ENCODE measurements at places on chromosomes 2 and 18.
A peak's percentile ranks its signal among the peaks of the same experiment; 100 is the strongest.

GRCh38 chr18:46767217-46767616 is 10.4 kb upstream of the ST8SIA5 start:
- no peak for DNase-seq

DNA sequence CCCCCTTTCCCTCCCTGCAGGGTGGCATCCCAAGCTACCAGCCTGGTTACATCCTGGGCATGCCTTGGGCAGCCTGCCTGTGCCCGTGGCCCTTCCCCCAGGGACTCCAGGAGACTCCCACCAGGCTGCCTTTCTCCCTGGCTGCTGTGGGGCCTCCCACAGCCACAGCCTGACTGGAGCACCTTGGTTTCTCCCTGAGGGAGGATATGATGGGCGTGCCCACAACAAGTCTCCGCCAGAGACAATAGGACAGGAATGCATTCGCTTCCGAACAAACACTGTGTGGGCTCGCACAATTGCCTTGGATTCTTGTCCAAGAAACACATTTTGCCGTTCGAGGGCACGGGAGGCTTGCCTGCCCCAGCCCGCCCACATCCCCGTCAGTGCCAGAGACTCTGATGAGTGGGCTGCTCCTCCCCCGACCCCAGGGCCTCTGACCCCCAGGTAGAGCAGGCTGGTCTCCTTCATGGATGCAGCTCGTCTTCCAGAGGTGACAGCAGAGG is 102.1 kb downstream of the SMAD7 start:
- DNase-seq = no peak

DNA sequence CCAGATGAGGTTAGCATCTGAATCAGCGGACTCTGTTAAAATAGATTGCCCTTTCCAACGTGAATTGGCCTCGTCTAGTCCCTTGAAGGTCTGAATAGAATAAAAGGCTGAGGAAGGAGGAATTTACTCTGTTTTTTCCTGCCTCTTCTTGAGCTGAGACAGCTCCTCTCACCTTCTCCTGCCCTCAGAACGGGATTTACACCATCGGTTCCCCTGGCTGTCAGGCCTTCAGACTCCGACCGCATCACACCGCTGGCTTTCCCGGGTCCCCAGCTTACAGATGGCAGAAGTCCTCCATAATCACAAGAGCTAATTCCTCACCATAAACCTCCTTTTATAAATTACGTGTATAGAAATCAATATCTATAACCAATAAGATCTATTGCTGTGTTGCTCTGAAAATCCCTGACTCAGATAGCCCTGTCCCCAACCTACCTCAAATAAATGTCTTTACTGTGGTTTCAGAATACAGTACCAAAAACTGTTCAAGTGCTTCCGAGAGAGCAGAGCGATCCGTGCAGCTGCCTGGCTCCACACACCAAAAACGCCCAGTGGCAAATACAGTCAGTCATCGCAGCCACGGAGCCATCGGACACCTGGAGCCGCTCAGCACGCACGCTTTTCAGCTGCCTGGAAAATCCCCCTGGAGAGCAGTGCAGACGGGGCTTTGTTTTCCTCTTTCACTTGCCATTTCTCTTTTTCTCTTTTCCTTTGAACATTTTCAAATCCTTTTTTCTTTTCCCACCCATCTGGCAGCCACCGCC is 196.9 kb downstream of the NRP2 start:
- DNase-seq = no peak

DNA sequence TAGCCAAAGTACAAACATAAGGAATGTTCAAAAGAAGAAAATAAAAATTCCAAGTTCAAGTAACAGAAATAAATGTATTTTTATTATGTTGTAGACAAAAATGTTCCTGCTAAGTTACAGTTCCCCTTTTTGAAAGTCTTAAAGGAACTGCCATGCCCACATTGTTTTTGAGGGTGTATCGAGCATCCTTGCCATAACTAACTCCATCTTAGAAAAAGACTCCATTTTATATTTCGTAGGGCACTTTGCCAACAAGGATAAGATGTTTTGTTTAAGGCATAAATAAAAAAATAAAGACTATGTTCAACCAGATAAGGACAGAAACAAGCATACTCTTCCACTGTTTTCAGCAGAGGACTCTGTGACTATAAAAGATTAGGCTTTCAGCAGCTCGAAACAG is 67.3 kb downstream of the TMEM237 start:
- no peak for DNase-seq

GRCh38 chr18:55582325-55582724 is 5.7 kb downstream of the TCF4 start:
- DNase-seq = no peak

- no peak for DNase-seq
These were observed 18.8 kb upstream of the FAM110C start for GRCh38 chr2:65121-65520.

DNA sequence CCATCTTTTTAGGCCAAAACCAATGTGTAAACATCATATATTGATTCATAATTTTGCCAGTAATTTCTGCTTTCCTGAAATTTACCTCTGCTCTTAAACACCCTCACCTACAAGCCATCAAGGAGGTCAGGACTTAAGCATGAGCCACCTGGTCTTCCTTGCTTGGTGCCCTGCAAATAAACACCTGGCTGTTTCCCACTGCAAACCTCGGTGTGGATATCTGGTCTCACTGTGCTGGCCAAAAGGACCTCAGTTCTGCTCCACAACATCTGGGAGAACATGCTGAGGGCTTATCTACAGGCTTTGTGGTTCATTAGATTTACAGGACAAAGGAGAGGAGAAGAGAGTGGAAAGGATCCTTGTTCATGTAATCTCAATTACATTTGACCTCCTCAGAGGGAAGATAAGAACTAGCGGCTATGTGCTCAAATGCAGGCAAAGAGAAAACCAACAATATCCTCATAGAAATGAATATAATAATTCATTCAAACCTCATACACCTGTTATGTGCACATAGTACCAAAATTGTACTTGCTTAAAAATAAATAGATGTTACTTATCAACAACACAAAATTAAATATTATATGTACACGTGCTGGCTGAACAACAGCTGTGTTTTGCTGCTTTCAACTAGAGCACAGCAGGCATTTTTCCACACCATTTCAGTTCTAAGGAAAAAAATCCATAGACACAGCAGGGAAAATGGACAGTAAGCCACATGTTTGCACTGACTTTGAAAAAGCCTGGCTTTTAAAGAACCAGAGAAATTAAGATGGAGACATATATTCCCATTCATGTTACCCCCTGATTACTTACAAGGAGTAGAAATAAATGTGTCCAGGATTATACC is 465.1 kb downstream of the LPIN1 start:
- DNase-seq = no peak

DNA sequence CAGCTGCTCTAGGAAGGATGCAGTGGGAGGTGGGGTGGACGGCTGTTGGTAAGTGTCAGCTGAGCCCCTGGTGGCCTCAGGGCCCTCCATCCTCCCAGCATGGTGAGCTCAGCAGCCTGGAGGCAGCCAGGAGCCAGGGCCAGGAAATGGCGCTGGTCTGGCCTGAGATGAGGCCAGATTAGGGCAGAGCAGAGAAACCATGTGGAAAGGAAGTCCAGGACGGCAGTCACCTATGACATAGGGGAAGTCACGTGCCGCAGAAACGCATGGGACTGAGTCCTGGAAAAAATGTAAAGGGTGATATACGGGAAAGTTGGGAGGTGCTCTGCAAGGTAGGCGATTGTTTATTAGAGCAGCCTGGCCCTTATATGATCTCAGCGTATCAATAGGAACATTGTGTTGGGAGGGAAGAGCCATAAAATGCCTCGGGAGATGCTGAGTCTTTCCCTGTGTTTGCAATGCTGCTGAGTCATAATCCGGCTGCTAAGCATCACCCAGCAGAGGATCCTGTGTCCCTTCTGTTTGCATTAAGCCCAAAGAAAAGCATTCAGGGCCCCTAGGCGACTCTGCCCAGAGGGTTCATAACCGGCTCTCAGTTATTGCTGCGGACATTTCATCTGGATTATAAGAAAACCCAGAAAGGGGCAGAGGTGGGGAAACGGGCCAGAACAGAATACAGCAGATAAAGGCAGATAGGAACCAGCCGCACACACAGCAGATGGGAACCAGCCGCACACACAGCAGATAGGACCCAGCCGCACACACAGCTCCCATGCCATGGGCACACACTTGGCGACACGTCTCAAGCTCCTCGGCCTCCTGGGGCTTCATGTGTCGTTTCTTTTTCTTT is 30.3 kb upstream of the B3GNT7 start:
- no peak for DNase-seq

- DNase-seq = no peak
These were observed 68.3 kb downstream of the SPRED2 start for GRCh38 chr2:65363879-65364666.

DNA sequence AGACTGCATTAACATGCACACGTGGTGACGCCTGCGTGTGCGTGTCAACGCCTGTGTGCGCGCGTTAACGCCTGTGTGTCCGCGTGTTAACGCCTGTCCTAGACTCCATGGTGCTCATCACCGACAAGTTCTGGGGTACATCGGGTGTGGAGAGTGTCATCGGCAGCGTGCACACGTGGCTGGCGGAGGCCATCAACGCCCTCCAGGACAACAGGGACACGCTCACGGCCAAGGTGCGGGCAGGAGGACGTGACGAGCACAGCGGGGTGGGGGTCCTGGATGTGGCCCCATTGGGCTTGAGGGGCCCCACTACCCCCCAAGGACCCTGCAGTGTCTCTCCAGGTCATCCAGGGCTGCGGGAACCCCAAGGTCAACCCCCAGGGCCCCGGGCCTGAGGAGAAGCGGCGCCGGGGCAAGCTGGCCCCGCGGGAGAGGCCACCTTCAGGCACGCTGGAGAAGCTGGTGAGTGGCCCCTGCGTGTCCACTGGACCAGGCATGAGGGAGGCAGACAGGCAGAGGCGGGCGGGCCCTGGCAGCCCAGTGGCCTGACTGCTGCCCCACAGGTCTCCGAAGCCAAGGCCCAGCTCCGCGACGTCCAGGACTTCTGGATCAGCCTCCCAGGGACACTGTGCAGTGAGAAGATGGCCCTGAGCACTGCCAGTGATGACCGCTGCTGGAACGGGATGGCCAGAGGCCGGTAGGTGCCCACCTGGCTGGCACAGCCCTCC is 29.2 kb downstream of the GPC1 start:
- no peak for DNase-seq

DNA sequence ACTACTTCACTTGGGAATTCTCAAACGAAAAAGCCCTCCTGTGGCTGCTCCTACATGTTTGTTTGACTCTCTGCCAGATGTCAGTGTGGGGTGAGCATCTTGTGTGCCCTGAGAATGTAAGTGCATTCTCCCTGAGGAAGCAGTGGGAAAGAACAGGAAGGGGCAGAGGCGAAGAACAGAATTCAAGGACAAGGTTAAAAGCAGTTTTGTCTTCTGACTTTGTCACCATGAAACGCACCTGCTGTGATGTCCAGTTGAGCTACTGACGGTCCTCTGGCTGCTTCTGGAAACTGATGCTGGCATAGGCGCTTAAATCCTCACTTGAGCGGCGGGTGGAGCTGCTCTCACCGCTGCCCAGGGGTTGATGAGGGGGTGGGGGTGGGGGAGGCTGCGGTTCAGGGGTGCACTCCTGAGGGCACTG is 4.9 kb downstream of the IRS1 start:
- no peak for DNase-seq

- DNase-seq = no peak
These were observed 1612.6 kb upstream of the NXPH2 start for GRCh38 chr2:140392824-140393223.

- no peak for DNase-seq
These were observed 80.1 kb upstream of the SMAD7 start for GRCh38 chr18:49030692-49031443.

DNA sequence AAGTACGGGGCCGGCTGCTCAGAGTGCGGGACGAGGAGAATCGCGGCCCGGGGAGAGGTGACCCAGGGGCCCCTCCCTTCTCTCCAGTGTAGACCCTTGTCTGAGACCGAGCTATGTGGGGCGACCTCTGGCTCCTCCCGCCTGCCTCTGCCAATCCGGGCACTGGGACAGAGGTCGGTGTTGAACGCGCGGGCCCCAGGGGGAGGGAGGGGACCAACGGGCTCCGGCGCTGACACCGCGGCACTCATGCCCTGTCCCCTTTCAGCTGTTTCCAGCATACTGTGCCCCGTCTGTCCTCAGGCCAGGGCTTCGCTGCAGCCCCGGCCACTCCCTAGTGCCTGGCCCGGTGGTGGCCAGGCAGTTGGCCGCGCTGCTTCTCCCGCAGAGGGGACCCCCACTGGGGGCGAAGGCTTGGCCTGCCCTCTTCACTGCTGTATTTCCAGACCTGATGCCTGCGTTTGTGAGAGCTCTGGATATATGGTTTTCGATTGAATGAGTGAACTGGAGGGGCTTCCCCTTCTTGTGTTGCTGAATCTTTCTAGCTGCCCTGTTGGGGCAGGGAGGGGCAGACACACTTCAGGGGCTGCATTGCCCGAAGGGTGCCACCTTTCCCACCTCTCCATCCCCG is 809 bp downstream of the DBI start:
- DNase-seq = no peak

DNA sequence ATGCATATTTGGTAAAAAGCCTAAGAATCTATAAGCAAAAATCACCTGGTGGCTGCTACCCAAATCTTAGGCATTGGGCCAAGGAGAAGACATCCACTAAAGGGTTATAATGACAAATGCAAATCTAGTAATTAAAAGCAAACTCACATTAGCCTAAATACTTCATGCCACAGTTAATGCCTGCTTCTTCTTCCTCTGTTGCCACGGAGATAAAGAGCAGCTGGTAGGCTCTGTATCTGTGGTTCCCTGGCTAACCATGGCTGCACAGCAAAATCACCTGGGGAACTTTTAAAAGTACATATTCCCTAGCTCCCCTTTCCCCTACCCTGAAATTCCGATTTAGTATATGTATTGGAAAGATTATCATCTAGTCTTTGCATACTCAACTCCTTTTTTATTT is 114.3 kb downstream of the LNPK start:
- no peak for DNase-seq

GRCh38 chr2:165924946-165925345 is 28.6 kb downstream of the TTC21B start:
- no peak for DNase-seq

GRCh38 chr2:238790833-238791230 is 57.1 kb upstream of the TWIST2 start:
- no peak for DNase-seq

- DNase-seq = no peak
These were observed 566.9 kb downstream of the BCL11A start for GRCh38 chr2:59986511-59986910.

GRCh38 chr2:119290859-119291587 is 67.4 kb downstream of the STEAP3 start:
- DNase-seq = peak; percentile 34

GRCh38 chr2:7984693-7985353 is 697.0 kb upstream of the ID2 start:
- DNase-seq = no peak

- DNase-seq = no peak
These were observed 69.4 kb downstream of the TXNL1 start for GRCh38 chr18:56568986-56569385.

Data from activated CD8-positive, alpha-beta memory T cell treated with anti-CD3 and anti-CD28 coated beads for 4 hours (primary cell).